ENCODE measurements at places on chromosomes 6 and 20.

DNA sequence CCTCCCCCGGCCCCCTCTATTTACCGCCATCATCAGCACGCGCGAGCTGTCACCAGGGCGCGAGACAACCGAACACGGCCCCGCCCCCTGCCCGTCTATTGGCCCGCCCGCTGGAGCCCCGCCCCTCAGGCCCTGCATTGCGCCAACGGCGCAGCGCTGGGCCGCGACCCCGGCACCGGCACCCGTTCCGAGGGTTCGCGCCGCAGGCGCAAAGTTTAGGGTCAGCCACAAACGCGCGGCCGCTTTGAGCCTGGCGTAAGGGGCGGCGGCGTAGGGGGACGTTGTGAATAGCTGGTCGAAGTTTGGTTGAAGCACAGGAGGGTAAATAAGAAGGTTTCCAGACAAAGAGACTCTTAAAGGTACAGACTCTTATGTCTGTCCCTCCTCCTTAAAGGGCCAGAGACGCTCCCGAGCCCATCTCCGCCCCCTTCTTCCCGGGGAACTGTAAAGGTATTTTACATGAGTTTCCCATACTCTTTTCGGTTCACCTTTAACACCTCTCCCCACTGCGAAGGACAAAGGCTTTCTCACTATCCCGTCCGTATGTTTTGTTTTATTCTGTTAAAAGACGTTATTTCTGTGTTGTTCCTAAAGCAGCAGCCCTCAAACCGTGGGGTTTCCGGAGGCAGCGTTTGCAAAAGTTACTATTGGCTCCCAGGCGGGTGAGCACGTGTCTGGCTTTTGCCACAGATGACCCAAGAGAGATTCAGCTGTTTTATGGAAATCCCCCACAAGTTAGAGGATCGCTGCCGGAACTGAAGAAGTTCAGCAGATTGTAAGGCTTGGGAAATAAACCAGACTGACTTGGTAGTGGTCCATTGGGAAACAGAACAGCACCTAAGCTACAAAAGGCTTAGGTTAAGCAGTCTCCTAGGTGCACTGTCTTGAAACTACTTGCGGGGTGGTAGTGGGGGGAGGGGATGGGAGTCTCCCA lies at the start of gene USP49:
Gene USP49 (minus strand): TSS at position 76 of the 934 bp plus-strand sequence. CDS start 88,392 bp downstream, outside the sequence.
- peak; percentile 96 for DNase-seq

DNA sequence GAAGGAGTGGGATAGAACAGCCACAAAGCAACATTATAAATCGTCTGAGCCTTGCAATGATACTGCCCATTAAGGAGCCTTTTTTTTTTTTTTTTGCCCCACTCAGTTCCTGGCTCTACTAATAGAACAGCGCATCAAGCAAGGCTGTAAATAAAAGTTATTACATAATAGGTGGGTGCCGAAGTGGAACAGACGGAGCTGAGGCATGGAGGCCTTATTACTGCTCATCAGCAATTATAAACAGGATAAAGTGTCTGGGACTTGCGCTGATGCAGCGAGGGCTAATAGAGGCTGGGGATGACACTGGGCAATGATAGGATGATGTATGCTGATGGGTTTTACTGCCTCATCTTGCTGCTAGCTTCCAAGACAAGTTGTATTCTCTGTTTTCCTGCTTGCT lies 272.1 kb downstream of the ZFAND3 start:
- no peak for DNase-seq

DNA sequence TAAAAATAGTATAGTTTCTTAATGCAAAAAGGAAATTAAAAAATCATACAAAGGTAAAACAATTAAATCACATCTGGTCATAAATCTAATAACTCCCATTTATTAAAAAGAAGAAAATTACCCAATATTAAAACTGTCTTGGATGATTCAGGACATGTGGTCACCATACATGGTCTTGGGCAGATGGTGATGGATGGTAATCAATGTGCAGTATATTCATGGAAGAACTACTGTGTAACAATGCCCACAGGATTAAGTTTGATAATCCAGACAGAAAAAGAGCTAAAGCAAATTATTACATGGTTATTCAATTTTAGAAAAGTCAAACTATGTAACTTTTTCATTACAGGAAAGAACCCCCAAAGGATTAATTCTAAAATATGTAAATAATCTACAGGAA lies 480.6 kb downstream of the QKI start:
- no peak for DNase-seq

DNA sequence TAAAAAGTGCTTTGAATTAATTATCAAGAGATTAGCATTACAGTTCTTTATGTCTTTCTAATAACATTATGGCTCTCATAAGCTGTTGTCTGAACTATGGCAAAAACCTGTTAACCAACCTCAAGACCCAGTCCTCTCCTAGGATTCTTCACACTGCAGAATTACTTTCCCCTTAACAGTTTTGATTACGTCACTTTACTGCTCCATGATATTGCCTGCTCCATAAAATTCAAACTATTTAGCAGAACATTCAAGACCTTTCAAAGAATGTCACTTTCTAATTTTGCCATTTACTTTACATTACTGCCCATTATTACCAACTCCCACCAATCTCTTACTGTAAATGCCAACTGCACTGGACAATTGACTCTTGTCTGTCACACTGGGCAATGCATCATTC lies 843.5 kb downstream of the PHF3 start:
- DNase-seq = no peak

DNA sequence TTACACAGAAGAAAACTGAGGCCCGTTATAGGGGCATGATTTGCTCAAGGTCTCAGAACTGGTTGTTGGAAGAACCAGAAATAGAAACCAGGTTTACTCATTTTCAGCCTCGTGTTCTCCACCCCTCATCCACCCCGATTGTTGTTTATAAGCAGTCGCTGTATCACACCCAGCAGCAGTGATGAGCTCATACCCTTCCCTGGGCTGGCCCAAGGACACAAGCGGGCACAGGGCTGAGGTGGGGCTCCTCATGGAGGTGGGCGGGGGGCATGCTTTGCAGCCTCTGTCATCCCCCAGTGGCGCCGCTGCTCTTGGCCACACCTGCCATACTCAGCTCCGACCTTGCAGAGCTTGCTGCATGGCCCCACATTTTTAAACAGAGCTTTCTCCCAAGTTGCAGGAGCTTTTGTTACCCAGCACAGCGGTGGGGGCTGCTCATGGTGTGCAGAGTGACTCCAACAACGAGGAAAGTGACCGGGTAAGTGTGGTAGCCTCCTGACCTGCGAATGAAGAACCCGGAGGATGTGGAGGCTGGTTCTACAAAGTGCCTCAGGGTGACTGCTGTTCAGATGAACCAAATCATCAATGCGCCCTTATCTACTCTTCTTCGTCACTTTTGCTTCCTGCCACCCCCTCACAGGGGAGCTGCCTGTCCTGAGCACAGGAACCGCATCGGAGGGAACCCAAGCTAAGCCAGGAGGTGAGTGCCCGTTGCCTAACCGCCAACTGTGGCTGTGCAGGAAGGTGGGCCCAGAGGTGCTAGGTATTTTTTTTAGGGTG lies 43.6 kb upstream of the NKX2-2 start:
- no peak for DNase-seq

DNA sequence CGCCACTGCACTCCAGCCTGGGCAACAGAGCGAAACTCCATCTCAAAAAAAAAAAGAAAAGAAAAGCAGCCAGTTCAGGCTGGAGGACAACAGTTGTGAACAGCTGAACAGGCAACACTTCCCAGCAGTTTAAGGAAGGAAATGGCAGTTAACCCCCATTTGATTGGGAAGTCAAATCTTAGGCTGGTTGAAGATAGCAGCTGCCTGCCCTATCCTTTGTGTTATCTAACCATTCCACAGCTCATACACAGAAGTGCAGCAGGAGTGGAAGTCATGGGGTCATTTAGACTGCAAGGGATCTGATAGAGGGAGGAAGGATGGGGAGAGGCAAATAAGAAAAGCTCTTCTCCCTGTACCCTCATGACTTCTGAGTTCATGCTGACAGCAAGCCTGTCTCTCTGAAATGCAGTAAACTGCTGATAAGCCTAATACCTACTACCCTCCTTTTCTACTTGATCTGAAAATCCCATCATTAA lies 35.3 kb downstream of the KCTD20 start:
- DNase-seq = no peak

GRCh38 chr6:131015025-131015591 lies 47.9 kb downstream of the EPB41L2 start:
- DNase-seq = no peak

DNA sequence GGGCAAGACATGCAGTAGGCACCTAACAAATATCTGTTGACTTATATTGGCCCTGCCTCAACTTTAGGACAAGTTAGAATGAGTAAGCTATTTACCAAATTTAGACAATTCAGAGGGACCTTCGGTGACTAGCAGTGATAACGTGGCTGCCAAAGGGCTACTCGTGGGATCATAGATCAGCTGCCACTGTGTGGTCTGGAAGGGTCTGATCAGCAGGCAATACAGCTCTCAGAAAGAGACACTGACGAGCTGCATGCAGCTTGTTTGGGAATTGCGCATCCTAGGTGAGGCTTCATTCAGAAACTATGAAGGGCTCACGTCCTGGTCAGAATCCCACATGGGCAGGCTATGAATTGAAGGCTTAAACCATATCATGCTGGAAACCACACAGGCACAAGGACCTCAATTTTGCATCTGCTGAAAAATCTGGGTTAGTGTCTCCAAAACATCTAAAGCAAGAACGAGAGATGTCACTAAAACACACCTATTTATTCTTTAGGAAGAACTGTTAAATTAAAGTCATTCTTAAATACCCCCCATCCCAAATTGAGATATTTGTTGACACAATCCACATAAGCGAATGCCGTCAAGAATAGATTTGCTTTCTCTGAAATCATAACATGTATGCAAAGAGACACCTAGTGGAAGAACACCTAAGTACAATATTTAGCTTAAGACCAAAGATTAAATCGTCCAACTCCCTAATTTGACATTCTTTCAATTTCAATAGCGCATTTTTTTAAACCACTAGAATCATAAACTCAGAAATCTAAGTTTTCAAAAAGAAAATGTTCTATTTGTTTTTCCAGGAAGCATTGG lies 79.6 kb downstream of the IPCEF1 start:
- no peak for DNase-seq

DNA sequence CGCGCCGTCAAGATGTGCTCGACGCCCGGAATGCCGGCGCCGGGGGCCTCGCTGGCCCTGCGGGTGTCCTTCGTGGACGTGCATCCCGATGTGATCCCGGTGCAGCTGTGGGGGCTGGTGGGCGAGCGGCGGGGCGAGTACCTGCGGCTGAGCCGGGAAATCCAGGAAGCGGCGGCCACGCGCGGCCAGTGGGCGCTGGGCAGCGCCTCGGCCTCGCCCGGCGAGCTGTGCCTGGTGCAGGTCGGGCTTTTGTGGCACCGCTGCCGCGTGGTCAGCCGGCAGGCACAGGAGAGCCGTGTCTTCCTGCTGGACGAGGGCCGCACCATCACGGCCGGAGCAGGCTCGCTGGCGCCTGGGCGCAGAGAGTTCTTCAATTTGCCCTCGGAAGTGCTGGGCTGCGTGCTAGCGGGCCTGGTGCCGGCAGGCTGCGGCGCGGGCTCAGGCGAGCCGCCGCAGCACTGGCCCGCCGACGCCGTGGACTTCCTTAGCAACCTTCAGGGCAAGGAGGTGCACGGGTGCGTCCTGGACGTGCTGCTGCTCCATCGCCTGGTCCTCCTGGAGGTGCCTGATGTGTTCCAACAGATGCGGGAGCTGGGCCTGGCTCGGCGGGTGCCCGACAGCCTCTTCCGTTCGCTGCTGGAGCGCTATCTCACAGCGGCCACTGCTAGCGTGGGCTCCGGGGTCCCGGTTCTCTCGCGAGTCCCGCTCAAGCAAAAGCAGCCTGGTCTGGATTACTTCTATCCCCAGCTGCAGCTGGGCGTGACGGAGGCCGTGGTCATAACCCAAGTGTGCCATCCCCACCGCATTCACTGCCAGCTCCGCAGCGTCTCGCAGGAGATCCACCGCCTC lies 656 bp downstream of the TDRD6 start:
- DNase-seq = no peak

DNA sequence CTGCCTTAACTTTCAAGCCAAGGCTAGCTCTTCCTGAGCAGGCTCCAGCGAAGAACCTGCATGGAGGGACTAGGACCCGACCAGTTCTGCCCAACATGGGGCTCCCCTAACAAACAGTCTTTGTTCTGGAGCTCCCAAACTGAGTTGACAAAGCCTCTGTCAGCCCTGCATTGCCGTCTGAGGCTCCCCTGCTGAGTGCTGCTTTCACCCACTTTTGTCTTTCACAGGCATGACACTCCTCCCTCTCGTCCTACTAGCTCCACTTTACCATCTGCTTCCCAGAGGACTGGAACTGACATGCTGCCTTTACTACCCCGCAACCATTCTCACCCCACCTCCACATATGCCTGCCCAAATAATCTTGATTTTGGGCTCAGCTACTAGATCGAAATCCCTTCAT lies 45.1 kb upstream of the B4GALT5 start:
- no peak for DNase-seq

DNA sequence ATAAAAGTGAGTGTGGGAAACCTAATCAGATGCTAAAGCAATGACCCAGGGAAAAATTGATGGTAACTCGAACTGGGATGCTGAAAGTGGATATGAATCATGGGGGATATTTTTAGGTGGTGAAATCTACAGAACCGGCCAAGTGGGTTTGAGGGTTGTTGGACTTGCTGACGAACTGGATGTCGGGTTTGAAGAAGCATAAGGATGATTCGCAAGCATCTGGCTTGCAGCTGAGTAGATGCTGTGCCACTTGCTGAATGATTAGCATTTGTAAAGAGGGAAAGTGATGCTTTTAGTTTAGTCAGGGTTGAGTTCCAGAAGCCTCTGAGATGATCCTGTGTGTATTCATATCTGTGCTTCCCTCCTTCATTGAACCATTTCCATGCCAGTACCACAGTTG lies 54.9 kb downstream of the UBR2 start:
- DNase-seq = no peak

DNA sequence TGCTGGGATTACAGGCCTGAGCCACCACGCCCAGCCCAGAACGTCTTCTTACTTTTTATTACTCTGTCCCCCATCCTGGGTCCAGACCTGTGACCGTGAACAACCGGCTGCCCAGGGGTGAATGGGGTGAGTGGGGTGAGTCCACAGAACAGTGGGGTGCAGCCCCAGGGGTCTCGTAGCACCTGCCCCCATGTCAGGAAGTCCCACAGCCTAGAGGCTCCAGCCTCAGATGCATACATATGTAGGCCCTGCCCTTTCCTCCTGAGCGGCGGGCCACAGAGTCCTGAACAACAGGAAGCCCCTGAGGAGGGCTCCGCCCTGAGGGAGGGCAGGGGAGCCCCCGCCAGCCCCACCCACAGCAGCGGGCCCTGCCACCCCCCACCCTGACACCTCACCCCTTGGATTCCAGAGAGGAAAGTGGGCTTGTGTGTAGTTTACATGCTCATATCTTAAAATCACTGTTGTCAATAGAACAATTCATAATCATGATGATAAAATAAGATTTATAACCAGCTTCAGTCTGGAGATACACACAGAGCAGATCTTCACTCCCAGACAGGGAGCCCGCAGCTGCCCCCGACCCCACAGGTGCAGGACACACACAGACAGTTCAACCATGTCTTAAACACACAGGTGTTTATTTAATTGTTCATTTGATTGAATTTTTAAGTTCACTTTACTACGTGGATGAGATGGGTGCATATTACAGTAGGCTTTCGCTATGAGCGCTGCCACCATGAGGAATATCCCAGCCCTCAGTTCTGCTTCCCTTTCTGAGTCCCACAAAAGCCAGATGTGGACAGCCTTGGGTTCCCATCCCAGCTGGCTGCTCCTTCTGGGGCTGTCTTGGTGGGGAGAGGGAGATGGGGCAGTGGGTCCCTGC lies 12.4 kb upstream of the GMEB2 start:
- peak; percentile 80 for DNase-seq
